ENCODE measurements at places on chromosomes 1 and 21.

- DNase-seq, result no peak
These were observed 56.8 kb upstream of the GNG12 start for GRCh38 chr1:67889953-67890567.

DNA sequence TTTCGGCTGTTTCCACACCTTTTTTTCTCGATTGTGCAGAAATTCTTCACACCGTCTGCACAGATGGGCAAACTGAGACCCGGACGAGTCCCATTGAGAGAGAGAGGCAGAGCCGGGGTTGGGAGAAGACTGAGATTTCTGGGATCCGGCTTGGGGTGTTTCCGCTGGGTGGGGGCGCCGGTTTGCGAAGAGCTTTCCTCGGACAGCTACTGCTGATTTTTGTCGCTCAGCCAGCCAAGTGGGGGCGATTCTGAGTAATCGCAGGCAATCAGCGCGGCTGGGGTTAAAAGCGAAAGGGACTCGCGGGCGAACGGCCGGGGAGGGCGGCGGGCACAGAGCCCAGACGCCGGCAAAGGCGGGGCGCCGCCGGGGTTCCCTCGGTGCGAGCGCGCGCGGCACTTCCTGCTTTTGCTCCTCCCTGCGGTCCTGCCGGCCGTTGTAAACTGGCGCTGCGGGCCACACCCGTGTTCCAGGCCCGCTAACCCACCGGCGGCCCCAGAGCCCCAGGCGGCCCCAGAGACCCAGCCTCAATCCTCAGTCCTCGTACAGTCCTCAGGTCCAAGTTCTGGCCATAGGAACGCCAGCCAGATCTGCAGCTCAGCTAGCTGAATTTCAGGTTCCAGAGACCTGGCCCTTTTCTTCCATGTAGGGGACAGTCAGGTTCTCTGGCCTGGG is 32.4 kb upstream of the JUN start:
- DNase-seq, result peak; percentile 58

GRCh38 chr21:42499444-42500112 is 3.6 kb upstream of the RSPH1 start:
- DNase-seq, result no peak

DNA sequence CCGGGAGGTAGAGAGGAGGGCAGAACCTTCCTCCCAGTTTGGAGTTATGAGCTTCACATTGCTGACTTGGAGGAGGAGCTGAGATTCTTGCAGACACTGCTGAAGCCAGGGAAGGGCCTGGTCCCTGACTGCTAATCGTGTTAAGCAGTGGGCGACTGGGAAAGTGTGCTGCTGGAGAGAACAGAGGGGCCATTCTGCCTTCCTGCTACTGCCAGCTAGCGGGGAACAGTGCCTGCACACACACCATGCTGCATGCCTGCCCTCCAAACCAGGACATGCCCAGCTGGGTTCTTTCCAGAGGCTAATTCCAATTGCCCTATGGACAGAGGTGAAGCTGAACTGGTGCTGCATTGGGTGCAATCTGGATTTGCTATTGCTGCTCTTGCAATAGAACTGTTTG is 281.4 kb downstream of the AJAP1 start:
- DNase-seq, result no peak

DNA sequence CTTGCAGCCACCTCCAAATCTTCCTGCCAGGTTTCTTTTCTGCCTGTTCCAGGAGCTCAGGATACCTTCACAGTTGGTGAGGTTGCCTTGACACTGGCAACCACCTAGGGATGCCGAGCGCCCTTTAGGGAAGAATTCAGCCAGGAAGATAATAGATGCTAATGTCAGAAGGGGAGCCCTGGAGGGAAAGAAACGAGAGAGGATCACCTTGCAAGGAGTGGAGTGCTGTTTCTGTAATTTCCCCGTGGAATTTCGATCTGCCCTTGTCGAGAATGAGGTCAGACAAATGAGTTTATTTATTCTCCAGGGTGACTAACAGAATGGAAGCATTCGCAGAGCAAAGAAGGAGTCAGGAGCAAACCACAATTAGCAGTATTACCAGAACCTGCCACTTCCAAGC is 315.8 kb upstream of the KAZN start:
- no peak for DNase-seq

GRCh38 chr1:25617625-25618432 is 1.2 kb downstream of the MAN1C1 start:
- no peak for DNase-seq

DNA sequence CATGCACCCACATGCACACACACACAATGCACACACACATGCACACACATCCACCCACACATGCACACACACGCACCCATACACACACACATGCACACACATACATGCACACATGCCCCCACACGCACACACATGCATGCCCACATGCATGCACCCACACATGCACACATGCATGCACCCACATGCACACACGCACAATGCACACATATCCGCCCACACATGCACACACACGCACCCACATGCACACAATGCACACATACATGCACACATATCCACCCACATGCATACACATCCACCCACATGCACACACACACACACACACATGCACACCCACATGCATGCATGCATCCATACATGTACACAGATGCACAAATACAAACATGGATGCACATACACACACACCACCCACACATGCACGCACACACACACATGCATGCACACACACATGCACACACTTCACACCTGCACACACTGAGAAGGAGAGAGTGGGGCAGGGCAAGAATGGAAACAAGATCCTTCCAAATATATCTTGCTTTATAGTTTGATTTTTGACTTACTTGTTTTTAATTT is 123.2 kb downstream of the NPHP4 start:
- no peak for DNase-seq

DNA sequence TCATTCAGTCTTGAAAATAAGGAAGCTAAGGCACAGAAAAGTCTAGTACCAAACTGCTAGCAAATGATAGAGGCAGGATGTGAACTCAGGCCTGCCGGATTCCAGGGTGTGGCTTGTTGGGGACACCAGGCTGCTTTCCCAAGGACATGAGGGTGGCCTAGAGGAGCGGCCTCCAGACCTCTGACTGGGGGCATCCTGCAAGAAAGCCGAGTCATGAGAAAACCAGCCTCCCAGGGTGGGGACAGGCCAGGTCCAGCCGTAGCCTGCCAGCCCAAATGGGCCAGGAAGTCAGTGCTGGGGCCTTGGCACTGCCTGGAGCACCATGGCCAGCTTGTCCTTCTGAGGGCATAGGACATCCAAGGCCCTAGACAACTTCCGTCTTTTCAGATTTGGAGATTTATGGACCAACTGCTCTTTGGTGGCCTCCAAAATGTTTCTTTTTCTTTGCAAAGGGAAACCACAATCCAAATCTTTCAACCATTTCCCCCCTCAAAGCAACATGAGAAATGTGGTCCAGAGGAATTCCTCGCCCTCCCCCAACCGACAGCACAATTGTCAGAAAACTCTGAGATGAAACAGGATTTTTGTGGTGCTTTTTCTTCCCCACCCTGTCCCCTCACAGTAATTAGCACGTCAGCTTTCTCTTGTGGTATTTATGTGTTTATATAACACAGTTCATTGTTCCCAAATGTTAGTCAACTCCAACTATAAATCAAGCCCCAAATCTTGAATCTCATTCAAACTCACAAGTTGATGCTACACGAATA is 212.3 kb downstream of the KAZN start:
- no peak for DNase-seq

GRCh38 chr21:40049031-40049930 is 182.0 kb downstream of the PCP4 start:
- no peak for DNase-seq

DNA sequence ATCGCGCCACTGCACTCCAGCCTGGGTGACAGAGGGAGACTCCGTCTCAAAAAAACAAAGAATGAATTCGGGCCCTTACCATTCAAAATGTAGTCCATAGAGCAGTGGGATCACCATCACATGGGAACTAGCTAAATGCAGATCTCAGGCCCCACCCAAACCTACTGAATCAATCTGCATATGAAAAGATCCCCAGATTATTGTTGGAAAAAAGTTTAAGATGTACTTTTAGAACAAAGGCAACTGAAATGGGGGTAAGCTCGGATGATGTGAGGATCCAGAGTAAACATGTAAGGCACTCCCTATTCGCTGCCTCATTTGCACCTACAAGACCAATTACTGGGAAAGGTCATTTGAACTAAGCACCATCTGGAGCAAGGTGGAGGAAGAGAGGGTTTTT is 803 bp upstream of the FLAD1 start:
- no peak for DNase-seq

- peak; percentile 40 for DNase-seq
These were observed 2.0 kb downstream of the LORICRIN start for GRCh38 chr1:153261281-153262069.

- DNase-seq, result no peak
These were observed 4.6 kb downstream of the FCRLB start for GRCh38 chr1:161725908-161726472.

- no peak for DNase-seq
These were observed 22.5 kb upstream of the IKBKE start for GRCh38 chr1:206447792-206448191.

GRCh38 chr1:81873946-81874345 is 73.2 kb downstream of the ADGRL2 start:
- no peak for DNase-seq

DNA sequence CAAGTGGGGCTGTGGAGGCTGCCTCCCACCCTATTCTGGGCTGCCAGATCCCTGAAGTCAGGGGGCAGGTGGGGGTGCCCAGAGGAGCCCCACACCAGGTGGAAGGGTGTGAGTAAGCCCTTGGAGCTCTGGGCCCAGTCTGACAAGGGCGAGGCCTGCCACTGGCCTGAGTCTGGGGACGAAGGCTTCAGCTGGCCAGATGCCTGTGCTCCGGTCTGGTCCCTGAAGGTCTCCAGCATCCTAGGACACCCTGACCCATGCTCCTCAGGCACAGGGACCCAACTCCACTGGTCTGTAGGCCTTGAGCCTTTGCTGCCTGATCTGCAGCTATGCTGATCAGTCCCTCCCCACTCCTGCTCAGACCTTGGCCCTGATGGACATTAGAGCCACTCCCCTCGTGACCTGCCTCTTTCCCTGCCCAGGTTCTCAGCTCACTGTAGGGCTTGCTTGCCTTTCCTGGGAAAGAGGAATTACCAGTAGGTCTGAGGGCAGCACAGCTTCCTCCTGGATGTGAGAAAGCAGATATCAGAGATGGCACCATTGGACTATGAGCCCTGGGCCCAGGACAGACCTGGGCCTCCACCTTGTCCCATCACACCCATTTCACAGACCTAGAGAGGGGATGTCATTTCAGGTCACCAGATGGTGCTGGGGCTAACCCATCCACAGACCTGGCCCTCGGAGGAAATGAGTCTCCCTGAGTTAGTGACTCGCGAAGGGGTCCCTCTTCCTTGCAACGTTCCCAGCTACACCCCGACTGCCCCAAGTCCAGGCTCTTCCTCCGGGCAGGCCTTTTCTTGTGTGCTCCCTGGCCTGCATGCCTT is 32.8 kb upstream of the CSF3R start:
- no peak for DNase-seq

DNA sequence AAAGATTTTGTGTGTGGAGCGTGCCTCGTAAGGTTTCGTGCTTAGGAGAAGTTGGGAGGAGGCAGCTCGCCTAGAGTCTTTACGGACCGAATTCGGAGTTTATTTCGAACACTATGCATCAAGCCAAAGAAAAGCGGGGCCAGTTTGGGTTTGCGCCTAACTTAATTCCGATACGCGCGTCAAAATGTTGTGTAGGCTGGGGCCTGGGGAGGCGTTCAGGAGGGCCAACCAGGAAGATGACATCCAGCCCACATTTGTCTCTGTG is 6.4 kb downstream of the FOXD2 start:
- no peak for DNase-seq

DNA sequence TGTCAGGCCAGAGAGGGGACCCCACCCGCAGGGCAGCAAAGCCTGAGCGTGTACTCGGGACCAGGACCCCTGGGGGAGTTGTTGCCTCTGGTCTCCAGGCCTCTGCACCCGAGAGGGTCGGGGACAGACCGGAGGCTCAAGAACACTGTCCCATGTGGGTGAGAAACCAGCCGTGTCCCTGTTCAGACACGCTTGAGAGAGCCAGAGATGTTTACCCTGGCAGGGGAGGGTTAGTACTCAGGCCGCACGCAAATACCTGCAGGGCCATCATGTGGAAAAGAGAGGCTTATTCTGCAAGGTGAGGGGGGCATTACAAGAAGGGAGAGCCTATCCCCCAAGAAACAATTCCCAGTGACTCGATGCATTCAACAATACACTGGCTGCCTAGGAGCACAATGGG is 74.0 kb upstream of the ARHGEF16 start:
- no peak for DNase-seq

DNA sequence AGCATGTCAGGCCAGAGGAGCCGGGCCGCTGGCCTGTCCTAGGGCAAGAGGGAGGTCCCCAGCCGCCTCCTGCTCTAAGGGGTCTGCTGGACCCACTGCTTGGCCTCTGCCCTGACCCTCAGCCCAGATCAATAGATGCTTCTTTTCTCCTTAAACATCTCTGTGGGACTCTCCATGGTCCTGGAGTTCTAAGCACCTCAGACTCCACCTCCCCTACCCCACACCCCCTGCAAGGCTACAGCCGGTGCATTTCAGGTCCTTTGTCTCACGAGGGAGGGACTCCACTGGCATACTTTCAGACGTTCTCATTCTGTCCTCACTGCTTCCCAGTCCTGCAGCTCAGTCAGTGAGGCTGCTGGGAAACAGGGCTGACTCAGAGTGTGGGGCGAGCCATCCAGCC is 11.0 kb downstream of the CNTN2 start:
- no peak for DNase-seq

DNA sequence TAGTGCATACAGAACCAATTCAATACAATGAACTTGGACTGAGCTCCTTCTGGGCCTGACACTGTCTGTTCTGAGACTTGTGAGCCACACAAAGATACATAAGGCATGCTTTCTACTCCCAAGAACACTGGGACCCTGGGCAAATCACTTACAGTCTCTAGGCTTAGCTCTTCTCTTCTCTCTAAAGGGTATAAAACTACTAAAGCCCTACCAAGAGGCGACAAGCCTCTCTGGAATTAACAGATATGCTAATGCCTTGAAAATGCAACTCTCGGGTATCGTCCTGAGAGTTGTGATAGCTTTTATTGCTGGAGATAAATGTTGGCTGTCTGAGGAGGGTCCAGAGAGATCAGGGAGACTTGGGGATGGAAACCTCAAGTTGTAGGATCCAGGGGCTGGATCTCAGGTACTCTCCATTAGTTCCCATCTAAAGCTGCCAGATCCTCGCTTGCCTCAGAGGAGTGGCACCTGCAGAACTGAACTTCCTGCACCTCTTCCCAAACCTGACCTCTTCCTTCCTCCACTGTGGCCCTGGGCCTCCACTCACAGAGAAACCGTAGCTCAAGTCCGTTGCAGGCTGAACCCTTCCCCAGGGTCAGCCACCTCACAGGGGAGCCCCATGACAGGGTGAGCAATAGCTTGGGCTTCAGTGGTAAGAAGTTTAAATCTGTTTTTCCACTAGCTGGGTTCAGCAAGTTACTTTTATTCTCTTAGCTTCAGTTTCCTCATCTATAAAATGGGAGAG is 11.5 kb upstream of the CFAP45 start:
- DNase-seq, result no peak

DNA sequence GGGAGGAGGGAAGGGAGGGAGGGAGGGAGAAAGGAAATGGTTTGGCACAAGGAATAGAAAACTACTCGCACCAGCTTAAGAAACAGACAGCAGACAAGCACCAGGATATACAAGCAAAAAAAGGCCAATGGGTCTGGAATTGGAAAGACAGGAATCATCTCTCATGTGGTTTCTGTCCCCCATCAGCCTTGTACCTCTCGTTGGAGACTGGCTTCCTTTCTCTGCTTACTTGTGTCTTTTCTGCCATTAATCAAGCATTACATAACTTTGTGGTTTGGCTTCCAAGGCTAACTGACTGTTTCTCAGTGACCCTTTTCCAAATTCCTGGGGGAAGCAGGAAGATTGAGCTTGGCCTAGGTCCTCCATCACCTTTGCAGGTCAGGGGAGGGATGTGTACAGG is 11.8 kb upstream of the RALGPS2 start:
- DNase-seq, result no peak

- no peak for DNase-seq
These were observed 153.0 kb downstream of the USH2A start for GRCh38 chr1:216270086-216270773.

All from stimulated activated CD8-positive, alpha-beta memory T cell treated with anti-CD3 and anti-CD28 coated beads, Interleukin-7, amount 100 ng/mL, for 4 hours (primary cell).